Ureter (tissue), 1 donor: ENCODE measurements at places on chromosomes 13 and 19. TPM values are rescaled to one million over a fixed set of nuclear protein-coding genes. Genes with fewer than 3 reads are reported as not detected.

KLK11 gene
- total RNA-seq = 1.0 TPM

GFY gene
- not detected for total RNA-seq

ZGLP1 gene
- 6.3 TPM for total RNA-seq

CD209 gene
- 3.3 TPM for total RNA-seq

TNFAIP8L1 gene
- total RNA-seq = 3.9 TPM

FBXO27 gene
- 48.0 TPM for total RNA-seq
